ENCODE measurements at places on chromosomes 5 and 9. TPM values are rescaled to one million over a fixed set of nuclear protein-coding genes. Genes with fewer than 3 reads are reported as not detected.

ANKRD31 gene
- 0.10 TPM for polyA plus RNA-seq

HSD17B4 gene
- polyA plus RNA-seq: 117 TPM

JAKMIP2 gene
- polyA plus RNA-seq: 0.14 TPM

ZNF618 gene
- 2.2 TPM for polyA plus RNA-seq

GARIN3 gene
- polyA plus RNA-seq: not detected

CD14 gene
- polyA plus RNA-seq: 1.5 TPM

MARCHF3 gene
- 31.7 TPM for polyA plus RNA-seq

PDCD1LG2 gene
- polyA plus RNA-seq: 0.18 TPM

DNAI1 gene
- polyA plus RNA-seq: not detected

HEMGN gene
- 0.44 TPM for polyA plus RNA-seq

PCDHA11 gene
- polyA plus RNA-seq: not detected

SLC36A3 gene
- not detected for polyA plus RNA-seq

Data from IgD-negative memory B cell (primary cell).